ENCODE measurements at places on chromosomes 13 and 19.

GRCh38 chr13:76418404-76418803, 467.8 kb downstream of the KCTD12 start:
- no peak for DNase-seq

GRCh38 chr13:50401721-50402465, 386.6 kb downstream of the KCNRG start:
- no peak for DNase-seq

DNA sequence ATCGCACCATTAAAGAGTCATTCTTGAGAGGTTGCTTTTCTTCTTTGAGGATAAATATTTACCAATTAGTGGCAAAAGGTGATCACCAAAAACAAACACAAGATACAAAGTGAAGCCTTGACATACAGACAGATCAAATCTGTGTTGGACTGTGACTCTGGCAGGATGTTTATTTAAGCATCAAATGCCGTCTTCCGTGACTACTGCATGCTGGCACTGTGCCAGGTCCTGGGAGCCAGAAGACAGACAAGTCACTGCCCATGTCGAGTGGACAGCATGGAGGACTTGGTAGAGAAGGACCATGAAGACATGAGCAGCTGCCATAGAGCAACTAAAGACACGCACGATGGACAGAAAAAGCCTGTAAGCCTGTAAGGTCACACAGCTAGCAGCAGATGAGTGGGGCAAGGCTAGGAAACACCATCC, 92.8 kb upstream of the FARP1 start:
- no peak for DNase-seq

GRCh38 chr19:6067975-6068374, 42.3 kb downstream of the RFX2 start:
- no peak for DNase-seq

GRCh38 chr19:3785938-3786824, at the start of gene MATK:
Gene MATK, minus strand, starts transcription at chr19:3786381. Its CDS starts 1,246 bp downstream, at chr19:3785135.
- no peak for DNase-seq

DNA sequence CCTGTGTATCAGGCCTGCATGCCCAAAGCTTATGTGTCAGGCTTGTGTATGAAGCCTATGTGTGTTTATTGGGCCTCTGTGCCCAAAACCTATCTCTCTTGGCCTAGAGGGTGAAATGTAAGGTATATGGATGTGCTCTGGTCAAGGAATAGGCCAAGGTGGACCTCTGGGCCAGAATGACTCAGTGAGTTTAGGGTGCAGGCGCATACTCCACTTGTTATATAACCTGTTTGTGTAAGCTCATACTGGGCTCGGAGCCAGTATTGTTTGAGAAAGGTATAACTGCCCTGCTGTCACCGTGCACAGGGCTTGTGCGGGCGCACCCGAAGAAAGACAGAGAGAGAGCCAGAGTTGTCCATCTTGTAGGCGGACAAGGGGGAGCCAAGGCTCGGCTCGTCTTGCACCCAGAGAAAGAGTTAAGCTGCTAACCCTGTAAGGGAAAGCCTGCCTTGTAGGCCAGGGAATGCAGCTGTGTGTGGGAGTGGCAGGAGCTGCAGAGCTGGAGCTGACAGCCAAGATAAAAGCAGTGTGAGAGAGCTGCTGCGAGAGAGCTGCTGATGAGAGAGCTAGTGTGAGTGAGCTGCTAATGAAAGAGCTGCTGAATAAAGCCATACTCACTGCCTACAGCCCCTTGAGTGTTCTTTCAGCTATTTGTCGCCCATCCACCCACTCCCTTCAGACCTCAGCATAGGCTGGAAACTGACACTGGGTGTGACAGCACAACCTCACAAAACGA, 43.4 kb upstream of the N4BP2L1 start:
- DNase-seq, result peak; percentile 16

DNA sequence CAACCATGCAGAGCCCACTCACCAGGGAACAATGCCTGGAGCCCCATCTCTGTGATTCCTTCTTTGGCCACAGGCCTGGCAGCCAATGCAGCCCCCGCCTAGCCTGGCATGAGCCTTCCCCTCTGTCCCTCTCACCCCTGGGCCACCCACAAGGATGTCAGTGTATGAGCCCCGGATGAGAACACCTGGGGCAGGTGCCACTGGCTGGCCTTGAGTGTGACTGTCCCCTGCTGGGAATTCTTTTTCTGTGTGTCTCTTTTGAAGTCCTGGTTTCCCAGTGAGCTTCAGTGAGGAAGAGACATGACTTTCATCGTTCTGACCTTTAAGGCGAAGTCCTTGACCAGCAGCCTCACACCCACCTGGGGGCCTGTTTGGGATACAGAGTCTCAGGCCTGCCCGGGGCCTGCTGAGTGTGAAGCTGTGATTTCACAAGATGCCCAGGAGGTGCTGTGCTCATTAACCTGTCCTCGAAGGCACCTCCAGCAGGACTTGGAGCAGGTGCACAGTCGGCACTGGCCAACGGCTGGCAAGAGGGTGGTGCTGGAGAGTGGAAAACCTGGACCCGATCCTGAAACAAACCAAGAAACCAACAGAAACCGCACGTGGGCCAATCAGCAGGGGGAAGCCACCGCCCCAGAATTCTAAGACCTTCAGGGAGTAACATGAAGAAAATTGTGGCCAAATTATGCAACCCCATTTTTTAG, 27.4 kb upstream of the SPACA7 start:
- DNase-seq, result no peak

- no peak for DNase-seq
These were observed 606 bp downstream of the ERCC1 start for GRCh38 chr19:45423033-45423588.

- no peak for DNase-seq
These were observed 10.2 kb downstream of the CAPN12 start for GRCh38 chr19:38734176-38734425.

DNA sequence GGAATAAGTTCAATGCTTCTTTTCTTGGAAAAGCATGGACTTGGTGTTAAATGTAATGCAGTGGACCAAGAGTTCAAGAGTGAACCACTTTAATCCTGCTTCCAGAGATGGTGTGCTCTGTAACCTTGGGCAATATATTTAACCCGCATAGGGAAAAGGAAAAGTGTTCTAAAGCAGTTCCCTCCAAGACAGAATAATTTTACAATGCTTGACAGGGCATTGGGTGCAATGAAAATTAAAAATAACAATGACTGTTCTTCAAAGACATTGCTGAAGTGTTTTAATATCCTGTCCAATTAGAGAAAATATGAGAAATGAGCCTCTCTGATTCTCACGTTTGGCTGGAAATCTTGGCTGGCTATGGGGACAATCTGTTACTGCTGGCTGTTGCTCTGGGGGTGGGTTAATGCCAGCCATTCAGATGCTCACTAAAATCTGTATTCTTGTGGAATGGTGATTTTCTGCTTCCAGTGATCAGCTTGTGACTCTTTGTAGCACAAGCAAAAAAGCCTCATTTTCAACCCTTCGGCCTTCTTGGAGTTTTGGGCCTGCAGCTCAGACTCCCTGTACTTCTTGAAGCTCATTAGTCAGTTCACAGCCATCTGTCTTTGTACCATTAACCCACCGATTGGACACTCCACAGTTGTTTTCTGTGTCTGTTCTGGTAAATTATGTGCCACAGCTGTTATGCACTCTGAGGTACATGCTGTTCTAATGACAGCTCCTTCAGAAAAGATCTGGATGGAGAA, 310.6 kb downstream of the LMO7 start:
- DNase-seq, result no peak

GRCh38 chr19:7718668-7719067, 13.2 kb downstream of the CLEC4G start:
- no peak for DNase-seq

DNA sequence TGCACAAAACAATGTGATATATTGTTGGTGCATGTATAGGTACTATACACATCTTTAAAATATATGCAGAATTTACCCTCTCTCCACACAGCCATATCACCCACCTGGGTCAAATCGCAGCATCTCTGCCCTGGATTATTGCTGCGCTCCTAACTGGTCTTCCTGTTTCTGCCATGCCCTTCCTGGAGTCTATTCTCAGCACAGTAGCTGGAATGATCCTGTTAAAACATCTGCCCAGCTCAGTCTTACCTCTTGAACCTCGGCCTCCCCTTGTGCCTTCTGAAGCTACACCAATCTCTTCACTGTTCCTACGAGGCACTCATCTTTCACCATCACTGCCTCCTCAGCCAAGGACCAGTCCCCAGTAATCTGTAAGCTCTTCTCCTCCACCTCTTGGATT, 25.5 kb upstream of the TNFRSF19 start:
- no peak for DNase-seq

Measured in AG20443 (cell line).